Activated CD4-positive, alpha-beta T cell treated with anti-CD3 and anti-CD28 coated beads for 36 hours (primary cell): ENCODE measurements at places on chromosomes 5 and 9.

DNA sequence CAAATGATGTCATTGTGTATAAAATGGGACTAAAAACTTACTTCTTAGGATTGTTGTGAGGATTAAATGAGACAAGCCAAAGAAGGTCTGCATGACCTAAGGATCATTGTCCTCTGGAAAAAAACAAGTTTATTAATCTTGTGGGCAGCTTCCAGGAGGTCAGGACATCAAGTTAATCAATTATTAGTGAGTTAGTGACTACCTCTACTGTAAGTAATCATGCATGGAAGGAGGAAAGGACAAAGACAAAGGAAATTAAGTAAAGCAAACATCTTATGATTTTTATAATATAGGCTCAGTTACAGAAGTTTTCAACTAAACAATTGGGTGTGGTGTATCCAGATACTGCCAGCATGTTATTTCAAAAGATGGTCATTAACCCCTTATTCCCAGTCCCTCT lies 129.3 kb upstream of the TUT7 start:
- no peak for DNase-seq

DNA sequence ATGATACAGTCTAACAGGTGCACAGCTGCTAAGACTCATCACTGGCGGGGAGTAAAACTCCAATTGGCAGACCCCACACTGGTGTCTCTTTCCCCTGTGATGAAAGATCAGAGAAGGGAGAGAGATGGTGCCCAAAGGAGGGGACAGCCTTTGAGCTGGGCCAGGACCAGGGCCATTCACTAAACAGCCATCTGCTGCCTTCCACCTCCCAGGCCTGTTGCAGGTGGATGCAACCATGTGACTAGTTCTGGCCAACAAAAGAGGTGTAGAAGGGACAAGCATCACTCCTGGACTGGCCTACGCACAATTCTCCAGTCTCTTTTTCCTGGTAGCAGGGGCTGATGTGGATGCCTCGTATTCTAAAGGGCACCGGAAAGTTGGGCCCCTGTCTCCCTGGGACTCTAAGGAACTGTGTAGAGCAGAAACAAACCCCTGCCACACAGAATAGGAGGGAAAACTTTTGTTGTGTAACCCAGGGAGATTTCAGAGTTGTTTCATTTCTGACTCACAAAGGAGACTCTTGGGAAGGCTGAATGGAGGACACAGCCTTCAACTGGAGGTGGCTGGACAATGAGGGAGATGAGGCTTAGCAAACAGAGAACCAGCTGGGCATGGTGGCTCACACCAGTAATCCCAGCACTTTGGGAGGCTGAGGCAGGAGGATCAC lies 26.9 kb downstream of the TNIP1 start:
- no peak for DNase-seq

GRCh38 chr5:139138809-139139208 lies 59.4 kb downstream of the SIL1 start:
- DNase-seq: no peak

GRCh38 chr5:133816791-133817190 lies 151.6 kb downstream of the C5orf15 start:
- DNase-seq: no peak

DNA sequence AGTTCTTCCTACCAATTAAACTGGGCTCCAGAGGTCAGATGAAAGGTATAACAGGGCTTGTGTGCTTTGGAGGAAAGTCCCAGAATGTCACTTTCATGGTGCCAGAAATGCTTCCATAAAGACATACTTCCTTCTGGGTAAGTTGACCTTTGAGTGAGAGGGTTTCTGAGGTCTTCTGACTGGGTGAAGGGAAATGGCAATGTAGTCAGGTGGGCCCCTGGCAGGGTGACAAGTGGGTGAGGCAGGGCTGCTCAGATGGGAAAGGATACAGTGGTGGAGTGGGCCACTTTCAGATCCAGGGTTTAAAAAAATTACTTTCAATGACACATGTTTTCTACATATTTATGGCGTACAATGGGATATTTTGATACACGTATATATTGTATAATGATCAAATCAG lies 136.5 kb upstream of the PITX1 start:
- DNase-seq: no peak

- DNase-seq: no peak
Measured at GRCh38 chr5:132030610-132031009, 19.2 kb upstream of the ACSL6 start.

DNA sequence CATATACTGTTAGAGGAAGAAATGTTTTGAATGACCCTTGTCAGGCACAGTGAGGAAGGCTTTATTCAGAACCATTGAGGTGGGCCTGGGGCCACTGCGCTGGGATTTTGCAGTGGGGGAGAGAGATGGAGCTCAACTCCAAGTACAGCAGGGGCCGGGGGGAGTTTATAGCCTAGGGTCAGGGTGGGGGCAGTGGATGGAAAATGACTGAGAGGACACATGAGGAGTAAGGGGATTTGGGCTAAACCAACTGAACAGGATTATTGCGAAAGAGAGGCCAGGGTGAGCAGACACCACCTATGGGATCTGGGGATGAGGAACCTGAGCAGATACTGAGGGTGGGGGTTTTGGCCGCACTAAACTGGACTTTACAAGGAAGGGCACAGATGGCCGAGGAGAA lies 6.3 kb downstream of the CEP72 start:
- DNase-seq: no peak

GRCh38 chr5:10201223-10201868 lies 48.3 kb downstream of the ATPSCKMT start:
- DNase-seq: no peak

GRCh38 chr9:88531920-88532698 lies 2.9 kb upstream of the NXNL2 start:
- peak; percentile 37 for DNase-seq

GRCh38 chr5:116757326-116757725 lies 182.7 kb upstream of the SEMA6A start:
- no peak for DNase-seq

- DNase-seq: no peak
Measured at GRCh38 chr5:120446068-120446492, 18.0 kb upstream of the PRR16 start.

DNA sequence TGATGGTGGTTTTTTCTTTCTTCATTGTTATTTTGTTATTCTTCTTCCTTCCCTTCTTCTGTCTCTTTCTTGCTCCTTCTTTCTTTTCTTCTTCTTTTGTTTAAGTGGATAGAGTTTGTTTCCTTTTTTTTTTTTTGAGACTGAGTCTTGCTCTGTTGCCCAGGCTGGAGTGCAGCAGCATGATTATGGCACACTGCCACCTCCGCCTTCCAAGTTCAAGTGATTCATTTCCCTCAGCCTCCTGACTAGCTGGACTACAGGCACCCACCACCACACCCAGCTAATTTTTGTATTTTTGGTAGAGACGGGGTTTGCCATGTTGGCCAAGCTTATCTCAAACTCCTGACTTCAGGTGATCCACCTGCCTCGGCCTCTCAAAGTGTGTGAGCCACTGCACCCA lies 40.3 kb downstream of the JAK2 start:
- DNase-seq: no peak

- no peak for DNase-seq
Measured at GRCh38 chr9:114202396-114202795, 47.1 kb downstream of the COL27A1 start.

- no peak for DNase-seq
Measured at GRCh38 chr5:84724683-84725082, 340.0 kb upstream of the EDIL3 start.

GRCh38 chr5:176608937-176609723 lies 826 bp downstream of the GPRIN1 start:
- peak; percentile 54 for DNase-seq

- DNase-seq: no peak
Measured at GRCh38 chr5:116502616-116503015, 72.0 kb downstream of the SEMA6A start.

DNA sequence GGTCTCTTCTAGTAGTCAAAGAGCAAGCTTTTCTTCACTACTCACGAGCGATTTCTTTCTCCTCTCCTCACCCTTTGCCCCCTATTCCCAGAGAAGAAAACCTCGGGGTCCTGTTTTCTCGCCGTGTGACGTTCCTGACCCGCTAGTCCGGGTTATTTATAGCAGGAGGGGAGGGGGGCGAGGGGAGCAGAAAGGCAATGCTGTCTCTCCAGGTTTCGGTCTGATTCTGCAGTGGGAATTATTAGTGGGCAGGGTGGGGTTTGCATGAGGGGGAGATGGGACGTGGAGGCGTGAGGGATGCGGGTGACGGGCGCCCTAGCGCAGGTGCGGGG lies 847 bp upstream of the GABRB2 start:
- DNase-seq: no peak
